OCI-M1 (cell line): ENCODE measurements at places on chromosomes 1 and 21.

DNA sequence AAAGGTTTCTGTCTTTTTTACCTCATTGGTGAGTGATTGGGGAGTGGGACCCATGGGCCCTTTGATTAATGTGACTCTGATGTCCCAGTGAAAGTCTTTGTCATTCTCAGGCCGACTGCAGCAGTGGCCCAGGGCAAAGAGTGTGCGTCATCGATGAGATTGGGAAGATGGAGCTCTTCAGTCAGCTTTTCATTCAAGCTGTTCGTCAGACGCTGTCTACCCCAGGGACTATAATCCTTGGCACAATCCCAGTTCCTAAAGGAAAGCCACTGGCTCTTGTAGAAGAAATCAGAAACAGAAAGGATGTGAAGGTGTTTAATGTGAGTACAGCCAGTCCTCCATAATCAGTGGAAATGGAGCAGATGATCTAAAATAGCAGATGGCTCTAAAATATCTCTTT, 19.4 kb downstream of the NTPCR start:
- DNase-seq = no peak

GRCh38 chr1:184789884-184790283, 35.2 kb upstream of the EDEM3 start:
- DNase-seq = no peak

- peak; percentile 27 for DNase-seq
These were observed 544.3 kb downstream of the KCNT2 start for GRCh38 chr1:196063952-196064351.

GRCh38 chr1:119898981-119899720, 2.8 kb upstream of the ADAM30 start:
- no peak for DNase-seq

GRCh38 chr1:218817691-218818465, 355.8 kb upstream of the LYPLAL1 start:
- DNase-seq = peak; percentile 37

- DNase-seq = no peak
These were observed 4.9 kb downstream of the SMYD2 start for GRCh38 chr1:214285610-214286440.

DNA sequence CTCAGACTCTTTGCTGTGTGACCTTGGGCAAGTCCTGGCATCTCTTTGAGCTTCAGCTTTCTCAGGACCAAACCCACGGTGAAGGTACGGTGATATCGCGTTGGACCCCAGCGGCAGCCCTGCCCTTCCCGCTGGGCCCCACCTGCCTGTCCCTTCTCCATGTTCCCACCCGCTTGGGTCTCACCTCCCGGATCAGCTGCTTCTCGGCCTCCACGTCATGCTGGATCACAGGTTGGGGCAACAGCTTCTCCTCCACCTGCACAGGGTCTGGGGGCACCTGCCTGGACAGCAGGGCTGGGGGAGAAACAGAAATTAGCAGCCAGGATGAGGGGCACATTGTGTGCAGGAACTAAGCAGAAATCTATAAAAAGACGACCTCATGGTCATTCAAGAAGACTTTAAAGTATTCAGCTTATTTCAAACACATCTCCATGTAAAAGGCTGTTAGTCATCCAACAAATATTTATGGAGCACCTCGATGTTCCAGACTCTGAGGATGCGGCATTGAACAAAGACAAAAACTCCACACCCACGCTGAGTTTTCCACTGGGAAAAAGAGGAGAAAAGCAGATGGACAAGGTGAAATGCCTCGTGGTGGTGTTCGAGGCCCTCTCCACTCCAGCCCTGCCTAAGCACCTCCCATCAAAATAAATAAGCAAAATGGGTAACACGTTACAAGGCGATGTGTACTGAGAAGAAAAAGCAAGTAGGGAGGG, 19.5 kb downstream of the KIF17 start:
- no peak for DNase-seq

DNA sequence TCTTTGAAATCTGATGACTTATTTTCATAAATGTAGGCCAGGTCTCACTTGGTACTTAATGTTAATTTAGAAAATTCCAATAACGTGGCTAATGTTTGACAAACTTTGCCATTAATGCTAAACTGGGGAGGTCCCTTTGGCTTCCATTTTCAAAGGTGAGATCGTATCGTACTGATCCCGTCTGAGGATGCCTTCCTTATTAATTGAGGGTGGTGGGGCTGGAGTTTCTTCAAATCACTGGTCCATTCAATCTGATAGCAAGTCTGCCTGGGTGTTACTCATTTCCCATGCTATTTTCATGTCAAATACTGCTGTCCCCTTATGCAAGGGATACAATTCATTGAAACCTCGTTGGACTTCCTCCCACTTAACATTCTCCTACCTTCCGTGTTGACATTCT, 327.1 kb downstream of the DISC1 start:
- no peak for DNase-seq

DNA sequence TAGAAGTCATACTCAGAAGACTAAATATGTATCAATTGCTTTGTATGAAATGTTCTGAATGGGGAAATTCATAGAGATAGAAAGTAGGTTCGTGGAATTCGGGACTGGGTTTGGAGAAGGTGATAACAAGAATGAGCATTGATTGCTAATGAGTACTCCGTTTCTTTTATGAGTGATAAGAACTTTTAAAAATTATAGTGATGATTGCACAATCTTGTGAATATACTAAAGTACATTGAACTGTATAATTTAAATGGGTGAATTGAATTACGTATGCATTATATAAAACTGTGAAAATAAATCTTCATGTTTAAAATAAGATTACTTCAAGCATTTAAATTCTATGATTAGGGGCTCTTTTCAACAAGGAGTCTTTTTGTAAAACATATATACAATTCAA, 425.6 kb upstream of the NCAM2 start:
- DNase-seq = no peak

DNA sequence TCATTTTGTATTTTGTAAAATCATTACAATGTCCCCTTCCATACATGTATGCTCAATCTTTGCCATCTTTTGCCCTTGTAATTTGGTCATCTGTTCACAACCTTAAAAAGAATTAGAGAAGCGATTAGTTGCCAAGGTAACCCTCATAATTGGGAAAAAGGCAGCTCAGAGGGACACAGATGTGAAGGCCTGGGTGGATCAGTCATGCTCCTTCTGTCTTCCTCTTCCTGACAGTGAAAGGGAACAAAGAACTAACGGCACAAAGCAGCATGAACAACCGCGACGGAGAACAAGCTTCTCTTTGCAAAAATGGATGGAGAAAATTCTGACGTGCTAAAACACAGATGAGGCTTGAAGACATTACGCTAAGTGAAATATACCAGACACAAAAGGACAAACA, 78.7 kb upstream of the COG2 start:
- DNase-seq = no peak

DNA sequence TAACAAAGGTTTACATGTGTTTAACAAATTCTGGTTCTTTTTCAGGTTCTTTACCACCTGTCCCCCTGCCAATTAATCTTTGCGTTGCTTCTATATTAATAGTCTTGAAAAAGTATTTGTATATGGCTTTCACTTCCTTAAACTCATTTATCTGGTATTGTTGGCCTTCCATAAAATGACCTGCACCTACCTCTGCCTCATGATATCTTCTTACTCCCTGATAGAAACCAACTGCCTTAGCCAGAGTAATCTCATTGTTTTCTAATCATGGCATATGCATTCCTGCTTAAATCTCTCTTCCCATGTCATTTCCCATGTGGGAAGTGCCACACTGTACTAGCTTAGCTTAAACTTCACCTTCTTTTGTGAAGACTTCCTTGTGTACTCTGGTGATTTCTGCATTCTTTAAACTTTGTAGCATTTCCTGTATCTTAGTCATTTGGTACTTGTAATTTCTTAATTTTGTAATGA, 8.7 kb downstream of the SMG7 start:
- DNase-seq = peak; percentile 21

GRCh38 chr1:17438318-17439249, 893 bp downstream of the RCC2 start:
- peak; percentile 72 for DNase-seq

DNA sequence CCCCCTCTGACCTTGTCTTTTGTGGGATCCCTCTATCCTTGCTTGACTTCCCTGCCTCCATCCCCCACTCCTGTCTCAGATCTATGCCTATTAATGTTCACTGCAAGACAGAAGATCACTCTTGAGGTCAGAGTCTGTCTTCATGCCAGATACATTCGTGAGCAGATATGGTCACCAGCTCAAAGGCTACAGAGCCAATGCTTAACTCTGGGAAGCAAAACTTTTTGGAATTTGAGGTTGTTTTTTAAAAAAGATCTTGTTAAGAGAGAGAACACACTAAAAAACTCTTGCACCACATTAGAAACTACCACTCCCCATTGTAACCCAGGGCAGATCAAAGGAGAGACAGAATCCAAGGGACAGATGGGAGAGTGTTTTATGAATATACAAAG, 17.1 kb upstream of the A3GALT2 start:
- no peak for DNase-seq
